Endothelial cell (in vitro differentiated cells): ENCODE measurements at places on chromosomes 2 and 18. TPM values are rescaled to one million over a fixed set of nuclear protein-coding genes. Genes with fewer than 3 reads are reported as not detected.

LHCGR gene
- not detected for total RNA-seq

MXD1 gene
- total RNA-seq: 3.3 TPM

- H3K27ac ChIP-seq: no peak overlapping the region
- DNase-seq: no peak
- H3K36me3 ChIP-seq: no peaks in the 10 kb centered on the region
- no peaks in the 10 kb centered on the region for H3K4me1 ChIP-seq
- no peak overlapping the region for H3K4me3 ChIP-seq
Measured at GRCh38 chr2:4445821-4446220, 742.4 kb downstream of the DCDC2C start.

- H3K36me3 ChIP-seq: no peaks in the 10 kb centered on the region
- no peak overlapping the region for H3K27ac ChIP-seq
- DNase-seq: no peak
- no peak overlapping the region for H3K4me3 ChIP-seq
- no peaks in the 10 kb centered on the region for H3K27me3 ChIP-seq
Measured at GRCh38 chr18:27253571-27253970, 68.5 kb upstream of the CHST9 start.

DNA sequence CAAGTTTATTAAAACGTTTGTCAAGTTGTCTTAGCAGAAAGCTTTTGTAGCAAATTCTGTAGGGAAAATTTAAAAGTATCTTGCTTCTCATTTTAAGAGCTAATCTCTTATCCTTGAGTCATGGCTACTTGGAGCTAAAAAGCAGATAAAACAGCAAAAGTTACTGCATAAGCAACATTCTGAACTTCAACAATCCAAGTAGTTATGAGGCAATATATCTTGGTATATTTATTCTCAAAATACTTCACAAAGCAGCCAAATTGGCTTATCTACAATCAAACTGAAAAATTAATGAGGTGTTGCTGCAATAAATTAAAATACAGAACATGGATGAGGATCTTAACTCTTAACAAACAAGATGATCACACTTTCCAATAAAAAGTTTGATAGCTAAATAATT lies 306.5 kb downstream of the PIEZO2 start:
- H3K27me3 ChIP-seq: no peaks in the 10 kb centered on the region
- no peaks in the 10 kb centered on the region for H3K36me3 ChIP-seq
- no peaks in the 10 kb centered on the region for H3K4me1 ChIP-seq
- no peak overlapping the region for H3K4me3 ChIP-seq
- H3K27ac ChIP-seq: no peak overlapping the region

DNA sequence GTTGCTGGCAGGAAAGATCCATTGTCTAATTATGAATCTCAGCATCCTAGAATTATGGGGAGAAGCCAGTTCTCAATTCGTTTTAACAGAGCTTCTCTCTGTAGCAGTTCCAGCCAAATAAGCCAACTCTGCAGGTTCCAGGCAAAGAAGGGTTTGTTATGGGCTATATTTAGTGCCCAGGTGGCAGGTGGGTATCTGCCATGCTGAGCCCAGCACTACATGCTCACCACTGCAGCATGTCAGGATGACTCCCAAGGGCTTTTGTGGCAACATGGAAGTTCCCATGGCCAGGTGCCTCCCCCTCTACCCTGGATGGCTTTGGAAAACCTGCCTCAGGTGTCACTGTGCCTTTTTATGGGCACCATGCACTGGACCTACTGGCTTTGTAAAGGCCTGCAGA lies 137.7 kb upstream of the MSH6 start:
- no peak overlapping the region for H3K27ac ChIP-seq
- no peak for DNase-seq
- no peaks in the 10 kb centered on the region for H3K4me1 ChIP-seq
- no peak overlapping the region for H3K4me3 ChIP-seq
- H3K36me3 ChIP-seq: peaks cover 5% of the 10 kb centered on the region

- no peak for DNase-seq
- no peaks in the 10 kb centered on the region for H3K27me3 ChIP-seq
- H3K4me1 ChIP-seq: peaks cover 6% of the 10 kb centered on the region
- H3K27ac ChIP-seq: no peak overlapping the region
- H3K4me3 ChIP-seq: no peak overlapping the region
Measured at GRCh38 chr2:63699549-63699839, 110.7 kb downstream of the MDH1 start.

- H3K4me3 ChIP-seq: no peak overlapping the region
- H3K4me1 ChIP-seq: no peaks in the 10 kb centered on the region
- H3K27ac ChIP-seq: no peak overlapping the region
- DNase-seq: no peak
Measured at GRCh38 chr2:122764014-122764413, 1008.6 kb downstream of the TSN start.

DNA sequence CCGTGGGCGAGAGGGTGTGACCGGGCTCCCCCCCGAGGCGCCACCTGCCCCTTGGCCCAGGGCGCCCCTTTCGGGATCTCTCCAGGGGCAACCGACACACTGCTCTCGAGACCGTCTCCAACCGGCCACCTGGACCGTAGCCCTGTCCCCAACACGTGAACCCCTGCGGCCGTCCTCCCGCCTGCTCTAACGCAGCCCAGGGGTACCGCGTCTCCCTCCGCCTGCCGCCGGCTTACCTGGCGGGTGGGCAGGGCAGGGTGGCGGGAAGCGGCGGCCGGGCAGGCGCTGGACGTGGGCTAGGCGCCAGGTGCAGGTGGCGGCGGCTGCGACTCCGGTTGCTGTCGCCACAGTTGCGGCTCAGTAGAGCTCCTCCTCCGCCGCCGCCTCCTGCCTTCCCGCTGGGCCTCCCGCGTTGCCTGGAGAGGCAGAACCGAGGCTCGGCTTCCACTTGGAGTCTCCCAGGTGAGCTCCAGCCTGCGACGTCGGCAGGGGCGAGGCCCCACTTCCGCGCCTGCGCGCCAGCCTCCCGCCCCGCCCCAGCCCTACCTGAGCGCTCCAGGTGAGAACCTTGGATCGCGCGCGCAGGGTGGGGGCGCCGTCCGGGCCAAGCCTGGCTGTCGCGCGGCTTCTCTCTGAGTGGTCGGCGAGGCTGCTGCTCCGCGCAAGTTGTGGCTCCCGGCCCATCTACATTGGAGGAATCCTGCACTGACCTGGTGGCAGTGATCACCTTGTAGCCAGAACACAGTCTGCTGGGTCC lies at the start of gene GALNT3:
Gene GALNT3 (minus strand): TSS at position 469 of the 757 bp plus-strand sequence. CDS start 23,547 bp downstream, outside the sequence.
- H3K36me3 ChIP-seq: no peaks in the 10 kb centered on the region
- peak within 1 kb of the TSS; percentile 49 for H3K27ac ChIP-seq
- H3K4me3 ChIP-seq: peak within 1 kb of the TSS; percentile 89
- peak; percentile 26 for DNase-seq
- H3K27me3 ChIP-seq: peaks cover 3% of the 10 kb centered on the region

- H3K27ac ChIP-seq: peak overlapping the region; percentile 28
- peaks cover 6% of the 10 kb centered on the region for H3K4me1 ChIP-seq
- no peak for DNase-seq
- no peaks in the 10 kb centered on the region for H3K27me3 ChIP-seq
- no peaks in the 10 kb centered on the region for H3K36me3 ChIP-seq
- peak overlapping the region; percentile 22 for H3K4me3 ChIP-seq
Measured at GRCh38 chr2:208183526-208183925, 6.3 kb downstream of the C2orf80 start.
